Stimulated activated CD4-positive, alpha-beta T cell treated with anti-CD3 and anti-CD28 coated beads, Interleukin-12 subunit alpha, Interleukin-12 subunit beta, amount 100 ng/mL, for 48 hours (primary cell): ENCODE measurements at places on chromosomes 16 and 17.

DNA sequence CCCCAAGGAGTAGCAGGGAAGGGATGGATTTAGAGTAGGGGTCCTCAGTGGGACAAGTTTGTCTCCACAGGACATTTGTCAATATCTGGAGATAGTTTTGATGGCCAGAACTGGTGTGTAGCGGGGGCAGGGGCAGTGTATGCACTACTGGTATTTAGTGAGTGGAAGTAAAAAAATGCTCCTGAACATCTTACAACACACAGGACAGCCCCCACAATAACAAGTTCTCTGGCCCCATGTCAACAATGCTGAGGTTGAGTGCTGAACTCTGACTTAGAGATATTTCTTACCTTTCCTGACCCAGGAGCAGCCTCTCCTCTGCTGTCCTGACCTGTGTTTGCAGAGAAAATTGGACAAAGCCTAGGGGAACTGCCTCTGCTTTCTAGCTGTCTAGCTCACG is 365.8 kb downstream of the HAPSTR1 start:
- DNase-seq = no peak

DNA sequence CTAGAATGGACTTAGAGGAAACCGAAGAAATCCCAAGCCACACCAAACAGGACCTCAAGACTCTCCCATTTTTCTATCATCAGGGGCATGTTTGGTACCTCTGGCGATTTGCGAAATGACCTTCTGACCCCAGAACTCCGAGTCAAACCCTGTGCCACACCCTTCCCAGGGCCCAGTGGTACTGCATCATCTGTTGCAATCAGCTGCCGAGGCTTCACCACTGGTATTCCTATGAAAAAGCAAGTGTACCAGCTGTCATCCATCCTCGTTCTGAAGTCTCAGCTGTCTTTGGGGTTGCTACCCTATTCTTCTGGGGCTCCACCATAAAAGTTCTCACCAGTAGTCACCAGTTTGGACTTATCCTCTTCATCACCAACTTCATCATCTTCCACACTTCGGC is 2.3 kb upstream of the RSKR start:
- DNase-seq = no peak

DNA sequence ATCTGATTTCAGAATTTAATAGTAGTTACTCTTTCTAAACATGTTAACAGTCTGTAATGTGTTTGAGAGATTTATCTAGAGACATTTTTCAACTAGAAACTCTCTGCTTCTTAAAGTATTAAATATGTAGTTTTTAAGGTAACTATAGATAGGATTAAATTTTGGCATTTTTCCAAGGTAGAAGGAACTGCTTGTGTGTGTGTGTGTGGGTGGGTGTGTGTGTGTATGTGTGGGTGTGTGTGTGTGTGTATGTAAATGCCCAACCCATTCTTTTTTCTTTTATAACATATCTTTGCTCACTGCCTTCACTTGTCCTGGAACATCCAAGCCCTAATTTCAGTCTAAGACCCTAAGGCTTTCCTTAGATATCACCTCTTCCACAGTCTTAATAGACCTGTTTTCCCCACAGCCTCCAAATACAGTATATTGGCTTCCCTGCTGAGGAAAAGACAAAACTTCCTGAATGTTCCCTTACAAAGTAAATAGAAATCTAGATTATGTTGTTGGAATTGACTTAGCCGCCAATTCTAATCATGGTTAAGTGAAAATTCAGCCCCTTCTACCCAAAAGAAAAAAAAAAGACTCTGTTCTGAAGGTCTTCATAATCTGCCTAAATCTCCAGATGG is 33.5 kb downstream of the NUP93 start:
- DNase-seq = no peak

DNA sequence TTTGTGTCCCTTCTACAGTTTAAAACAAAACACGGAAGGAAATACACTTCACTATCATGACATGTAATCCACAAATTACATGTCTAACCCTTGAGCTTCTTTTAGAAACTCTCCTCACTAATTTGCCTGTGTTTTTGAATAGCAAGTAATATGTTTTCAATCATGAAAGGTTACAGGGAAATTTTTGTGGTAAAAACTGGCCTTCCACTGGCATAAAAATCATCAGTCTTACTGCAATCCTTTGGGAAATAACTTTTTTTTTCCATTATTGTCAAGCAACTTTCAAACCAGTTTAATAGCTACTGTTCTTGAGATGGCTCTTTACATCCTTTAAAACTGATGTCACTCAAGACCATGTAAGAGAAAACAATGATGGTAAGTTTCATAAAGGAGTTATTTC is 27.0 kb downstream of the MYO1D start:
- no peak for DNase-seq

DNA sequence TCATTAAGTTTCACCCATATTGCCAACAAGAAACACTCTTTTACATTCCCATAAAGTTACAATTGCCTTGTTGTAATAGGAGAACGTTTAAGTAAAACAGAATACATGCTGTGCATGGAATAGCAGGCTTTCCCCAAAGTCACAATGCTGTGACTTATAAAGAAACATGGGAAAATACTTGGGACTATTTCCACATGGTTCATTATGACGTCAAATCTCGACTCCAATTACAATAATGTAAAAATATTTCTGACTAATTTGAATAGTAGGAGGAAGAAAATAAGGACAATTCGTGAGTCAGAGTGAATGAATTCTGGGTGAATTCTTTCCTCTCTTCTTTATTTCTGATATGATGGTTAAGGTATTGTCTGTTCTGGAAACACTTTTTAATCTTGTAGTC is 52.8 kb downstream of the CDH11 start:
- no peak for DNase-seq

DNA sequence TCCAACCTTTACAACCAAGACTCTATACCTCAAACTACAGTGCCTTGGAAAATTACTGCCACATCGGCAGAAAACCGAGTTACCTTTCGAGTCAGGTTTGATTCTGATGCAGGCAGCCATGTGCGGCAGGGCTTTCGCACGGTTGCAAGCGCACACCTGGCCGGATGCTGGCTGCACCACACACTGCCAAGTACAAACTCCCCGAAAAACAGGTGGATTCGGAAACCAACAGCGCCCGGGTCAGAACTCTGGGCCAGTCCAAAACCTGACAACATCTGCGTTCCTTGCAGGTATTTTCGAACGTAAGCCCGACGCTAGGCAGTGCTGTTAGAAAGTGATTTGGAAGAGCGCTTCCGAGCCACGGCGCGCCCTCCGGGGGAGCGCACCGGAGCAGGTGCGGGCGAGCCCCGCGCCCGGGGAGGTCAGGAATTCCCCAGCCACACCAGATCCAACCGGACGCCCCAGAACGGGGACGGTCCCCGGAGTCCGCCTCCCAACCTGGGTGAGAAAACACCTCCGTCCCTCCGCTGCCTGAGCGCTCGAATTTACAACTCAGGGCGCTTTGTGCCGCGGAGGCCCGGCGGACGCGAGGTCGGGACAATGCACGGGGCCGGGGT is 1.2 kb downstream of the USP7 start:
- no peak for DNase-seq

GRCh38 chr17:78449983-78450595 is 71.6 kb downstream of the PGS1 start:
- DNase-seq = no peak
